ENCODE measurements at places on chromosomes 16 and 17.

GRCh38 chr16:1637526-1637925 lies 25.4 kb downstream of the CRAMP1 start:
- no peak for DNase-seq

GRCh38 chr17:8859027-8859803 lies 8.3 kb downstream of the PIK3R6 start:
- no peak for DNase-seq

DNA sequence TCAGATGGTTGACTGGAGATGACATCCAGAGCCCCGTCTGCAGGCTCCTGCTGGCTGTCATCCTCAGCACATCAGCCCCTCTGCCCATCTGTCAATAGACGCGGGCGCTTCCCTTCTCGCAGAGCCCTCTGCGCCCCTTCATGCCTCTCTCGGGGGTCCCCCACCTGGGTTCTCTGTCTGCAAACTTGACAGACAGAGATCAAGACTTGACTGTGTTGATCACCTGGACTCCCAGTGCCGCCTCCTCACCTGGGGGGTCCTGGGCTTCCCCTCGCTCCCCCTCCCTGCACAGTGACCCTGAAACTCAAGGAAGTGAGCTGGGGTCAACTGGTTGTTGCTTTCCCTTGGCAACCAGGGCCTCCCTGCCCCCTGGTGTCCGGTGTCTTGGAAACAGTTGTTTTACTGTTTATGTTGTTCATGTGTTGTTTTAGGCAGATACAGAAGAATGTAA lies 31.9 kb downstream of the RNF213 start:
- no peak for DNase-seq

- DNase-seq = no peak
These were observed 496.7 kb upstream of the RBFOX1 start for GRCh38 chr16:6835941-6836340.

DNA sequence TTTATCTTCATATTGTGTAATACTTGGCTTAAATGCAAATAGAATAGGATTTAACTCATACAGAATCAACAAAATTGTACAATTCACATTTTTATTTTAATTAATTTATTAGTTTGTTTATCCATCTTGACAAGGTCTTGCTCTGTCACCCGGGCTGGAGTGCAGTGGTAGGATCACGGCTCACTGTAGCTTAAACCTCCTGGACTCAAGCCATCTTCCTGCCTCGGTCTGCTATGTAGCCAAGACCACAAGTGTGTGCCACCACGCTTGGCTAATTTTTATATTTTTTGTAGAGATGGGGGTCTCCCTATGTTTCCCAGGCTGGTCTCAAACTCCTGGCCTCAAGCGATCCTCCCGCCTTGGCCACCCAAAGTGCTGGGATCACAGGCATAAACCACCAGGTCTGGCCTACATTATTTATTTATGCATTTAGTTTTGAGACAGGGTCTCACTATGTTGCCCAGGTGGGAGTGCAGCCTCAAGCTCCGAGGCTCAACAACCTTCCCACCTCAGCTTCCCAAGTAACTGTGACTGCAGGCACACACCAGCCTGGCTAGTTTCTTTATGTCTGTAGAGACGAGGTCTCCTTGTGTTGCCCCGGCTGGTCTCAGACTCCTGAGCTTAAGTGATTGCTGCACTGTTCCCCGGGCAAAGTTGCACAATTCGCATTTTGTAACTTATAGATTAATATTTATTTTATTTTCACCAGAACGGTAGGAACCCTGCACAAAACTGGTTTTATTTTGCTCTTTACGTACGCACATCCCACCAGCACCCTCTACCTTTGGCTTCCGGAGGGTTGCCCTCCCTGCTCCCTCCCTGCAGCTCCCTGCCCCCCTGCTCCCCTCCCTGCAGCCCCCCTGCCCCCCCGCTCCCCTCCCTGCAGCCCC lies 4.9 kb downstream of the DPEP1 start:
- DNase-seq = no peak

DNA sequence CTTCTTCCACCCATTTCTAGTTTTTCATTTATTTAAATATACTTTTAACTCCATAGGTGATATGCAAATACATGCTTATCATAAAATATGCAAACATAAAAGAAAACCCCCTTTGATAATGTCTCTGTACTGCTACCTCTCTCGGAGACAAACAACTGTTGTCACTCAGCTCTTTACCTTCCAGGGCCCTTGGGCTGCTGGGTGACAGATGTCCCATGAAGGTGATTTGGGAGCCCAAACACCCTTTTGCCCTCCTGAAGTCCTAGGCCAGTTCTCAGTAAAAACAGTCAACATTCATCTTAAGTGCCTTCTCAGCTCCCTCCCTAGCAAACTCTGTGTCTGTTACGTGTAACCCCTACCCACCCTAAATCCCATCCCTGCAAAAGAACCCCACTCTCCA lies 37.5 kb downstream of the CHD9 start:
- DNase-seq = no peak

GRCh38 chr17:45256114-45256966 lies 5.6 kb downstream of the SPATA32 start:
- no peak for DNase-seq

GRCh38 chr17:33974276-33974675 lies 280.8 kb upstream of the CCL2 start:
- DNase-seq = no peak

GRCh38 chr16:77157346-77158058 lies 33.5 kb upstream of the MON1B start:
- no peak for DNase-seq

- DNase-seq = no peak
These were observed 62.9 kb downstream of the C16orf95 start for GRCh38 chr16:87254296-87254695.

DNA sequence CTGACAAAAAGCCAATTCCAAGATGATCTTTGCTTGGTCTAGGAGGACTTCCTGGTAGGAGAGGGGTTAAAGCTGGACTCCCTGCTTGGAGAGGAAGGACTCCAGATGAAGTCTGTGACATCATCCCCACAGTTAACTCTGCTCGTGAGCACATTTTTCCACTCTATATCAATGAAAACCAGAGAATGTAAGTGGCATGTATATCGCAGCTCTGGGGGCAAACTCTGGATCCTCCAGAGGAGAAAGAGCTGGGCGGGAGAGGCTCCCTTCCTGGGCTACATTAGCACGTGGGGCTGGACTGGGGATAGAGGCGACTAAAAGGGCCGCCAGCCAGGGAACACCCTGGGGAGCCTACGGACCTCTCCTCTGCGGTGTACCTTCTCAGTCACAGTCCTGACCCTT lies 34.1 kb downstream of the HIC1 start:
- DNase-seq = no peak

- DNase-seq = no peak
These were observed 78.2 kb downstream of the HLF start for GRCh38 chr17:55342800-55343585.

- no peak for DNase-seq
These were observed 7.5 kb downstream of the FLOT2 start for GRCh38 chr17:28889996-28890395.

- DNase-seq = no peak
These were observed 11.0 kb upstream of the EPN3 start for GRCh38 chr17:50521514-50521913.

GRCh38 chr17:33038740-33039139 lies 47.1 kb downstream of the SPACA3 start:
- no peak for DNase-seq

- no peak for DNase-seq
These were observed 23.2 kb downstream of the HSD11B2 start for GRCh38 chr16:67454104-67454503.

GRCh38 chr17:74526681-74527080 lies 4.6 kb downstream of the CD300LB start:
- DNase-seq = no peak

GRCh38 chr17:18182110-18182977 lies 1.3 kb upstream of the ALKBH5 start:
- DNase-seq = no peak

DNA sequence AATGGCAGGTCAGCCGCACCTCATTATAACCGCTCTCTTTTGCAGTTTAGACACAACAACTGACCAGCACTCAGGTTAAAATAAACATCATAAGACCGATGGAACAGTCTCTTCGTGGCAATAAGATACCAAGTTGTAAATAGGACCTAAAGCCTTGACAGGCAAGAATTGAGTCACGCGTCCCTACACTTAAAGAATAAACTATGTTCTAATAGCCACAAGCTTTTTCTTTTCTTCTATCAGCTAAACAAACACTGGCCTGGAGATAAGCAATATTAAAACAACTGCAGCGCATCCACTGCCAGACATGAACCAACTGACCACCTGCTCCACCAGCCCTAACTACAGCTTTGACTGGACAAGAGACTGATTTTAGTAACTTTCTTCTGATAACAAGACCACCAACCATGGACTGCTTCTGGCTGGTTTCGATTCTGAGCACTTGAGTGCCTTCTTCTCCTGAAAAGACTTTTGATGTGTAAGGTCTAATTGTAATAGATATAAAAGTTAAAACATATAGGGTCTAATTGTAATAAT lies 17.5 kb downstream of the SLFN12L start:
- DNase-seq = no peak

- DNase-seq = no peak
These were observed 1.1 kb upstream of the DLX3 start for GRCh38 chr17:49996121-49996494.

- DNase-seq = no peak
These were observed 18.2 kb downstream of the IL34 start for GRCh38 chr16:70664325-70665112.

DNA sequence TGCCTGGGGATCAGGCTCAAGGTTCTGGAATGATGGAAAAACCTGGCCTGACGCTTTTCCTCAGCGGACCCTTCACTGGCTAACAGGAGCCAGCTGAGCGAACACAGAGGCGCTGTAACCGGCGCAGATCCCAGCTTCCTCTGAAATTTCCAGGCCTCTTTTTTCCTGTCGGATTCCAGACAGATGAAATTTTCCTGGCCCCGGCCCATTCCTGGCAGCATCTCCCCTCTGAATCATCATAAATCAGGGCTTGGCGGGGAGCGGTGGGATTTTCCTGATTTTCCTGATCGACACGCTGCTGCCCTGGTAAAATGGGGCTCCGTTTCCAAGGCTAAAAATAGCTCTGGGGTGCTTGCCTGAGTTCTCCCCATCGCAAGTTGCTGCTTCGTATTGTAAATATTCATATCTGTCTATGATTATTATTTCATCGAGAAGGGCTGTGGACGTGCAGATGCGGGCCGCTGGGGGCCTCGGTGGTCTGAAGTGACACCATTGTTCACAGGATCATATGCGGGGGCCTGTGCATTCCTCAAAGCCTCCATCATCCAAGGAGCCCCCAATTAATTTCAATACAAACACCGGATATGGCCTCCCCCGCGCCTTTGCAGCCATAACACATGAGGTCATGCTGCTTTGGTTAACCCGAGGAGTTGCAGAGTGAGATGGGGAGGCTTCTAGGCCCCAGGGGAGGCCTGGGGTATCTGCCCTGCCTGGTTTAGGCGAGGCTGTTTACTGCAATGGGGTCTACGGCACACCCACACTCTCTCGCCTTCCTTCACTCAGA lies 45.8 kb upstream of the ETV4 start:
- no peak for DNase-seq

DNA sequence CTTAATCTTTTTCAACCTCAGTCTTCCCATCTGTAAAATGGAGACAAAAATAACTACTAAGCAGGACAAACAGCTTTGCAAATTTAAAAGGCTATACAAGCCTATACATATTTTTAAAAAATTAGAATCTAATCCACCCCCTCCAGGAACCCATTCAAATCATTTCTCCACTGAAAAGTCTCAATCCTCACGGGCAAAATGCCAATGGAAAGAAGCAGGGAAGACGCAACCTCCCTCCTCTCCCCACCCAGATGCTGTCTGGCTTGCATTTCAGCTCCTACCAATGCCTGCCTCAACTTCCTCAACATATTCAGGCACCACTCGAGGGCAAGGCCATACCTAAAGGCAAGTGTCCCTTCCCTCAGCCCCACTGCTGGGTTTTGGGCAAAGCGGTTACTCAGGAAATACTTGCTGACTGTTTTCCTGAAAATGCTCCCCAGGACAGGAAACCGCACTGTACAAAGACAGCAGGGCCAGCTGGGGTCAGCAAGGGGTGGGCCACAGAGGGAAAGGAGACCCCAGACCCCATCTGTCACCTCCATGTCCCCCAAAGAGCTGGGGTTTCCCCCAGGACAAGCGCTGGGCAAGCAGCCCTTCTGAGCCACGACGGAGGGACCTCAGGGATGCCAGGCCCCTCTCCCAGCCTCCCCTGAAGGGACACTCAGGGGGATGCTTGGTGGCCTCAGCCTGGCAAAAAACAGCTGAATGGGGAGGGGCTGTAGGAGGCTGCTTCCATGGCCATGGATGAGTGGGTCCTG lies 47.7 kb upstream of the DOC2B start:
- DNase-seq = no peak

- DNase-seq = no peak
These were observed 1.5 kb downstream of the GRB7 start for GRCh38 chr17:39738983-39739884.

GRCh38 chr17:17842111-17842876 lies 5.5 kb upstream of the SREBF1 start:
- DNase-seq = no peak

DNA sequence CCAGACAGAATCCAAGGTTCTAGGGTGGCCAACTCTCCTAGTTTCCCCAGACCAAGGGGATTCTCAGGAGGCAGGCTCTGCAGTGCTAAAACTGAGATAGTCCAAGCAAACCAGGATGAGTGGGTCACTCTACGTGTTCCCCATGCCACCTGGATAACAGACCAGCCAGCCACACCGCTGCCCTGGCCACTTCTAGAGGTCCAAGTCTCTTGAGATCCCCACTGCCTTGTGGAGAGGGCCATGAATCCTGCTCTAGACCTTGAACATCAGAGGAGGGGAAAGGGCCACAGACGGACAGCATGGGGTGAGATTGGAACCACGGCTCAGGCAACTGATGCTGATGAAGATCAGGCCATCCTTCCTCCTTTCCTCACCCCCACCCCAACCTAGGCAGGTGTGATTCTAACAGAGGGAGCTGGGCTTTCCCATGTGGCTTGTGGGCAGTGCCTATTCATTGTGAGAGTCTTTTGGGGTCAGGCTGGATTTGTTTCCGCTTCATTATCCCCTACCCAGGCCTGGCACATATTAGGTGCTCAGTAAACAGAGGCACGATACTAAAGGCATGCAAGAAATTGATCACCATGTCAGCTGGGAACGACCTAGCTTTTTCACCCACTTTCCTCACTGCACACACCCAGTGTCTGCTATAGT lies 16.8 kb upstream of the TVP23A start:
- DNase-seq = no peak

GRCh38 chr16:23301251-23302044 lies 654 bp upstream of the SCNN1B start:
- no peak for DNase-seq

DNA sequence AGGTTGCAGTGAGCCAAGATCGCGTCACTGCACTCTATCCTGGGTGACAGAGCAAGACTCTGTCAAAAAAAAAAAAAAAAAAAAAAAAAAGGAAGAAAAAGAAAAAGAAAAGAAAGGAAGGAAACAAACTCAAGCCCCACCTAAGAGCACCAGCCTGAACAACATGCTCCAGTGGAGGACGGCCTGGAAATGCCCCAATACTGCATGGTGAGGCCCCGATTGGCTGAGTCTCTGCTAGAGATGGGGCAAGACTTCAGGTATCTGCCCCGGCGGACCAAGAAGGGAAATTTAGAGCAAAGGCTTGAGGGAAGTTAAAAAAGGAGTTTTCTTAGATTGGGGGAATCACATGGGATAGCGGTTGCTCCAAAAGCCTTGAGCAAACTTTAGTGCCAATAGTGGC lies 10.4 kb upstream of the ZNF652 start:
- DNase-seq = no peak
